ENCODE measurements at places on chromosomes 3 and 15.

DNA sequence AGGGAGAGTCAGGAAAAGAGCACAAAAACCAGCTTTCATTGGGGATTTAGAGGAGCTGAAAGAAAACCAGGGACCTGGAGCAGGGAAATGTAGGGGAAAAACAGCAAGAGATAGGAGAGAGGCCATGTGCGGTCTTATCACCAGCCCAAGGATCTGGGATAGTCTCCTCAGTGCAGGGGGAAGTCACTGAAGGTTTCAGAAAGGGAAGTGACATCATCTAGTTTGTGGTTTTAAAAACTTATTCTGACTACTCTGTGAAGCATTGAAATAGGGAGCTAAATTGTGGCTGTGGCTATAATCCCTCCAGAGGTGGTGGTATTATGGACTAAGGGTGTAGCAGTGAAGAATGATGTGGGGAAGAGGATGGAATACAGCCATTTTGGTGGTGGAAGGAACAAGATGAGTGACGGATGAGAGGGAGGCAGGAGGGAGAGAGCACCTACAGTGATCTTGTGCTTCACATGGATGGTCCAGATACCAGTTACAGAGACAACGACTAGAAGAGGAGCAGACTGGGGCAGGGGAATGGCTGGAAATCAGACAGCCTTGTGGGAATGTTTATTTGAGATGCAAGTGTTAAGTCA, 72.7 kb downstream of the HMG20A start:
- no peak for DNase-seq

DNA sequence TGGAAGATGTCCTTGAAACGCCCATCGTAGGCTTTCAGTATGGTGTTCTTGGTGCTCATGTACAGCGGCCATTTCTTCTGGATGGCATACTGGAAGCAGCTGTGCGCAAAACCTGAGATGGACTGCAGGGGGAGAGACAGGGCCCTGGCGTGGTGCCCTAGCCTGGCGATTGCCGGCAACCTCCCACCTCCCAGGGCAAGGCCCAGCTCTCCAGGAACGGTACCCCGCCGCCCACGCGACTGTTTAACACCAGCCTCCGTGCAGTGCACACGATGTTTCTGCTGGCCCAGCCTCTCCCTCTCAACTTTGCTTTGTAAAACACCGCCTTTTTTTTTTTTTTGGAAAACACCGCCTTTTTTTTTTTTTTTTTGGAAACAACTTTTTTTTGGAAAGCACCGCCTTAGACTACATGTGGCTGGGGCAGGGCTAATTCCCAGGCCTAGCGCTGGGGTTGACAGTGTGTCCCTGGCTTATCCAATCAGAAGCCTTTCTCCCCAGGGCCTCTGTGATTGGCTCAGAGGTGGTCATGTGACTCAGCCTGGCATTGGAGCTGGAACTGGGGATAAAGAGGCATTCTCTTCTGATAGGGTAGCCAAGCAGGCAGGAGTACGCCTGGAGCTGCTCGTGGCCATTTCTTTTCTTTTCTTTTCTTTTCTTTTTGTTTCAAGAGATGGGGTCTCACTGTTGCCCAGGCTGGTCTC, 14.7 kb downstream of the IDH2 start:
- no peak for DNase-seq

DNA sequence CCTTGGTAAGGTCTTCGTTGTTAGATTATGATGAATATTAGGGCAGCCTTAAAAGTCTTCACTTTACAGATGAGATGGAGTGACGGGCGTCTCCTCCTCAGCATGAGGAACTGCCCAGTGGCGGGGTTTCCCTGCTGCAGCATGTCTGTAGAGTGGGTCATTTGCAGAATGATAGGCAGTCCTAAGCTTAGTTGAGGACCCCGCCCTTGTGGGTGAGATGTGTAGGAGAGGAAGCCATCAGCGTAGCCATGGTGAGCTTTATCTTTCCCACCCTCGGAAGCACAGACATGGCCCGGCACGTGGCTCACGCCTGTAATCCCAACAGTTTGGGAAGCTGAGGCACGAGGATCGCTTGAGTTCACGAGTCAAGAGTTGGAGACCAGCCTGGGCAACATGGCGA, 877 bp downstream of the NIT2 start:
- DNase-seq, result no peak

- DNase-seq, result no peak
Observed at GRCh38 chr3:190003681-190004123, 117.0 kb downstream of the P3H2 start.

DNA sequence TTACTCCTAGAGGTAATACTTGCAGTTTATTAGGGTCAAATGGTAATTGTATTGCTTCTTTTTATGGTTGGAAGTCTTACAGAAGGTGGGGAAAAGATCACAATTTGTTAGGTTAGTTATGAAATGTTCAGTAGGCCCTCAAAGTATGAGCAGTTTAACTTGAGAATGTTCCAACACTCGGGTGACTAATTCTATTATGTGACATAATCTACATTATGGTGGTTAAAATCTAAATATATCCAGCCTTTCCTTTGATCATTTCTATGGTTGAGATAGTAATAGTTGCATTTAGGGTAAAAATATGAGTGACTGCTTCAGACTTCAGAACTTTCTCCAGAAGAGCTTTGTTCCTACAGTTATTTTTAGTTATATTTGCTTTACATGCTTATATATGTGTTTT, 19.6 kb upstream of the FBXO22 start:
- DNase-seq, result no peak

DNA sequence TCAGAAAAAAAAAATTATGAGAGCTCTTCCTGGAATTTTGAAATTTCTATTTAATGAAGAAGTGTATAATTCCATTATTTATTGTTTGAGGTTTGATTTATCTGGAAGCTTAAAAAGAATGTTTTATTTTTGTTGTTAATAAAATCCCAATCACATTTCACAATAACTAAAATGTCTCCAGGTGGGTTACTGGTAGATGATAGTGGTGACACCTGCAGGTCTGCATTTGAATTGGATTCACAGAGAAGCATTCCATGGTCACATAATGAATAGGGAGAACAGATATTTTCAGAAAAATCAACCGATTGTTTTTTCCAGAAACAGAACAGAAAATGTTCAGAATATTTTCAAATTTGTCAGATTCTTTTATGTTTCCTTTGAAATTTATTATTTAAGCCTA, 48.3 kb downstream of the ASB7 start:
- no peak for DNase-seq

- DNase-seq, result no peak
Observed at GRCh38 chr3:106824856-106825255, 552.4 kb upstream of the CCDC54 start.

DNA sequence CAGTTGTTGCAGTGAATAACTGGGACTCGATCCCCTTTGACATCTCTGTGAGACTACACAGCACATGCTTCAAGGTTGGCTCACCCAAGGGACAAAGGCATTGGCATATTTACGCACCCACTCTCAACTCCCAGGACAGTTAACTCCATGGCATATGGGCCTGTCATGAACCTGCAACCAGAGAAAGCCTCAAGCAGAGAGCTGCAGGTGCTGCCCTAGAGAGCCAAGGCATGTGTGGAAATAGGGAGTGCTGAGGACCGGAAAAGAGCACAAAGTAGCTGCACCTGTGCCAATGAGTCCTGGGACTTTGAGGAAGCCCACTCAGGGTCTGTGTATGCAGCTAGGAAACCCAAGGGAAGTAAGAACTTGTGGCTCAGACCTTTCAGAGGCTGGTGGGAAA, 32.9 kb upstream of the SLC24A5 start:
- DNase-seq, result no peak

- no peak for DNase-seq
Observed at GRCh38 chr15:60969658-60970057, 259.4 kb downstream of the RORA start.

DNA sequence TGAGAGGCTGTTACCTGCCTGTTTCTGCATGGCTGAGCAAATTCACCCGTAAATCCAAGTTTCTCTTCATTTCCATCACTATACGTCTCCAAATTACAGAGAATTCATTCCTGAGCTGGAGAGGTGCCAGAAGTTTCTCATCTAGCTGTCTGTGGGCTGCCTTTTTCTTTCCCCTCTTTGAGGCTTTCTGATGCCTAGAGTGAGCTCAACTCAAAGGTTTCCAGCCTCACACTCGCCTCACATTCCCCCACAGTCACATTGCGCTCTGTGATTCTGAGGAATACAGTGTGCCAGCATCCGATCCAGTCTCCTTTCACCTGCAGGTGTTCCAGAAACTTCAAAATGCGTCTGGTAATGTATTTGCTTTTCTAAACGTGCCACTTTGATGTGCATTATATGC, 267.2 kb downstream of the MFSD1 start:
- no peak for DNase-seq

DNA sequence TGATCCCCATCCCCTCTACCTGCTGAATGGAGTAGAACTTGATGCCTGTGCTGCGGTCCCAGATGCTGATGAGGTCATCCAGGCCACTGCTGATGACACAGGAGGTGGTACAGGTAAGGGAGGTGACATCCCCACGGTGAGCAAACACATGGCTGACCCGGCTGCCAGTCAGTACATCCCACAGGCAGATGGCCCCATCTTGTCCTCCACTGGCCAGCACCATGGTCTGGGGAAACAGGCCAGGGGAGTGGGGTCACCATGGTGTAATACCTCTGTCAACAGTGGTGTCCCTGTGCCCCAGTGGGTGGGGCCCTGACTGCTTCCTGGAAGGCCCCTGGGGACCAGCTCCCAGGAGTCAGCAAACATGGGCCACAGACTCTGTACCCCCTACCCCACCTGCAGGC, 33.3 kb downstream of the PTPN23 start:
- no peak for DNase-seq

- DNase-seq, result no peak
Observed at GRCh38 chr3:194928227-194928626, 242.5 kb downstream of the FAM43A start.

DNA sequence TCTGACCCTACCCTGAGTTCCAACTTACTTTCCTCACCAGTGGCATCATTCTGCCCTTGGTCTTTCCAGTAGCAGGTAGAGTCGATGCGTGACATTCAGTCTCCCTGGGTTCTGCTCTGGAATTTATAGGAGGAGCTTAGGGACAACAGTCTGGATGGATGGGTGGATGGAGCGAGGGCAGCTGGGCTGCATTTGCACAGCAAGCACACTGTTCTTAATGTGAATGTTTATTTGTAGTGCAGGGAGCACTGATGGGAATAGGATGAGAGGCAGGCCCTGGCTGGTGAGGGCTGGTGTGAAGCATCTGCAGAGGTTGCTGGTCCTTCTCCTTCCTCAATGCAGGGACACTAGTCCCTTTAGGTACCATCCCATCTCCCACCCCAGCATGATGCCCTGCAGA, 176.2 kb downstream of the EPHB1 start:
- DNase-seq, result no peak

GRCh38 chr3:190338717-190339116, 16.5 kb upstream of the CLDN1 start:
- DNase-seq, result no peak

DNA sequence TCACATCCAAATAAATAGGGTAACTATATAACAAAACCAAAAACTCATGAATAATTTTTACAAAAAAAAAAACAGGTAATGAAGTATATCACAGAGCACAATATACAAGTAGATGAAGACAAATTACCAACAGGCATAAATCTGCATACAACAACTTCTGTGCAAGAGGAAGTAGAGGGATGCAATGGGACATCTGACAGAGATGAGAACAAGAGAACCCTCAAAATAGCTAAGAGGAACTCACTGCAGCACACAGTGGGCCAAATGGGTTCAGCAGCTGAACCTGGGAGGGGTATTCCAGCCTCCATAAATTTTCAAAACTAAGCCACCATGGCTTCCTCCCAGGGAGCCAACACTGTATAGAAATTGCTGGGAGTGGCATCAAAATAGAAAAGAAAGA, 9.6 kb upstream of the BTLA start:
- DNase-seq, result no peak

DNA sequence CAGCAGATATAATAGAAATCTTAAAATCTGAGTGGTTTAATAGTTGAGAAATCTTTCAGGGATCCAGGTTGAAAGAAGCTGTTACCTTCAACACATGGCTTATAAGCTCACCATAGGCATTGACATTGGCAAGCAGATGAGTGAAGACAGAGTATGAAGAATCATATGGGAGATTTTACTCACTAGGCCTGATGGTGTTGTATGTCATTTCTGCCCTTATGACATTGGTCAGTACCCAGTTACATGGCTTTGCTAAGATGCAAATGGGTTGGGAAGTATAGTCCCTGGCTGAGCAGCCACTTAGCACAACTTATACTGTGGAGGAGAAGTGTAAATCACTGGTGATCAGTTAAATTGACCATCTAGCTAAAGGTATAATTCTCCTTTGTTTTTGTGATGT, 5.9 kb downstream of the TFG start:
- no peak for DNase-seq

All from effector memory CD4-positive, alpha-beta T cell (primary cell).